ENCODE measurements at places on chromosomes 16 and 17.

DNA sequence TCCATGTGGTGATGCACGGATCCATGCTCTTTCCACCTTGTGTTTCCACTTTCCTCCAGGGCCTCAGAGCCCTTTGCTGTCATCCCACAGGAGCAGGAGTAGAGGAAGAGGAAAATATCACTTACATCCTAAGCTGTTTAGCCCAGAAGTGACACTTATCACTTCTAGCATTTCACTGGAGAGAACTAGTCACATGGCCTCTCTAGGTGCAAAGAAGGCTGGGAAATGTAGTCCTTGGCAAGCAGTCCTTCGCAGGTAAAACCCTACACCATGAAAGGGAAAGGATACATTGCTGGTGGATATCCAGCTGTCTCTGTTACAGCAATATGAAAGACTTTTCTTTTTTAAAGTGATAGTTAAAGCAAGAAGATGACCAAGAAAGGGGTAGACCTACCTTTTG lies 185.9 kb downstream of the RGS9 start:
- no peak for DNase-seq

- DNase-seq = no peak
These were observed 1.4 kb downstream of the RAB11FIP3 start for GRCh38 chr16:426906-427249.

DNA sequence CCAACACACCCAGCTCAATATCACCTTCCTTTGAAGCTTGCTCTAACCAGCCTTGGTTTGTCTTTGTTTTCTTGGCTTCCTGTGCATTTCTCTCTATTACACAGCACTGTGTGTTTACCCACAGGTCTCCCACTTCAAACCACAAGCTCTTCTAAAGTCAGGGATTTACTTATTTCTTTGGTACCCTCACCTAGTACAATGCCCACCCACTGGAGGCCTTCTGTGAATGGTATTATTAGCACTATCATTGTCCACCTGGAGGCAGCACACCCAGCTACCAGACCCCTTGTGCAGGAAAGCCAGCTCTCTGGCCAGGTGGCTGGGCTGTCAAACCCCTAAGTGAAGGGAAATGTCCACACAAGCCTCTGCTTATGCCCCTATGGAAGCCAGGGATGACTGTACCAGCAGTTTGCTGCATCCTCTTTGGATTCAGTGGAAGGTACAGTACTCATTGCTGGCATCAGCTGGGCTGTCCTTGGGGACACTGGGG lies 9.4 kb upstream of the TOP2A start:
- DNase-seq = no peak

DNA sequence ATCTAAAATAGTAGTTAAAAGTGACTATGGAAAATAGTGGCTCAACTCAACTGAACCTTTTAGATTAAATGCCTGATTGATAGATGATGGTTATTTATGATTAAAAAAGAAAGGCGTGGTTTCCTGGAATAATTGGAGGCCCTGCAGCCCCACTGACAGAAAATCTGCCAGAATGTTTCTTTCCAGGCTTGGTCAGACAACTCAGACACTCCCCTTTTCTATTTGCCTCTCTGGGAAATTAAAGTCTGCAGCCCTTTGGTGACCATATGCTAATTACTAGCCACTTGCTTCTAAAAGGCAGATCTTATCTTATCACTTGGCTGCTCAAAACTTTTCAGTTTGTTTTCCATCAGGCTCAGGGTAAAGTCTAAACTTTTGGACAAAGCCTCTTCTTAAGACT lies 506.0 kb downstream of the TMEM114 start:
- no peak for DNase-seq

DNA sequence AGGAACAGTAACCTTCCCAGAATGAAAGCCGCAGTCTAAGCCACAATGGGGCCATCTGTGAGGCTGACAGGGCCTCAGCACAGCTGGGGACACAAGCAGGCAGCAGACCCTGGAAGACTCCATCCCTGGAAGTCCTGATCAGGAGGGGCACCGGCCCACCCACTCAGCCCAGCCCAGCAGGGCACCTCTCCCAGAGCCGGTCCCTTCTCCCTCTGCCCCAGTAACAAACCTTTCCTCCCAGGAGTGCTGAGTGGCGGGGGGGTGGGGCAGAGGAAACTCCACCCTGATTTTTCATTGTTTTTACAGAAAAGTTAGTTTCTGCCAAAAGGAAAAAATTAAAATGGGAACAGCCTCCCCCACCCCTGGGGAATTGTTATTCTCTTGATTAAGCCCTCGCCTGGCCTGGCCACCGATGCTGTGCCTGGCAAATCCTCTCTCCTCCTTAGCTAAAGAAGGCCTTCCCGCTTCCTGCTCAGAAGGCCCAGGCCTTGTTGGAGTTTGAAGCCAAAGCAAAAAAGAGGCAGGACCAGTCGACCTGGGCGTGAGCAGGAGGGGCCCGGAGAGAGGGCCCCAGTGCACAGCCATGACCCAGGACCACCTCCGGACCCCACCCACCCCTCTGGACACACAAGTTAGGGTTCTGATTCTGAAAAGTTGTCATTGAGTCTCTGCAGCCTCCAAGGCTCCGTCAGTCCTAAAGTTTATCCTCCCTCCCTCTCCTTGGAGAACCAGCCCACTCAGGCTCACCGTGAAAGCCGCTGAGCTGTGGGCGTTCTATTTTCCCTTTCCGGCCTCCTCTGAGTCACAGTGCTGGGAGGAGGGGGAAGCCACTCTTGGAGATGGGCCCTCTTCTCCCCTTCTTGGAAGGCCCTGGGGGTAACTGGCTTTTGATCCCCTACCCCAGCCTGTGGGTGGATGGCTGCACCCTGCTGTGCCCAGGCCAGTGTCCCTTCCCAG lies 128.4 kb upstream of the TNRC6C start:
- DNase-seq = no peak

GRCh38 chr17:57420734-57421717 lies 164.7 kb downstream of the MSI2 start:
- DNase-seq = no peak
